Liver (tissue), 10 donors: ENCODE measurements at places on chromosomes 12 and 14. TPM values are rescaled to one million over a fixed set of nuclear protein-coding genes. Genes with fewer than 3 reads are reported as not detected.

The SERPINA9 gene
- not detected for total RNA-seq

The WNT1 gene
- not detected for total RNA-seq

GRCh38 chr14:103286460-103286859 is 47.6 kb upstream of the EIF5 start:
- DNase-seq: no peak

The NTF3 gene
- 1.4 TPM for total RNA-seq

GRCh38 chr12:23169012-23169695 is 544.2 kb downstream of the ETNK1 start:
- DNase-seq: no peak

The EFS gene
- total RNA-seq: 0.42 TPM
